ENCODE measurements at places on chromosomes 6 and 20.
A peak's percentile ranks its signal among the peaks of the same experiment; 100 is the strongest.

DNA sequence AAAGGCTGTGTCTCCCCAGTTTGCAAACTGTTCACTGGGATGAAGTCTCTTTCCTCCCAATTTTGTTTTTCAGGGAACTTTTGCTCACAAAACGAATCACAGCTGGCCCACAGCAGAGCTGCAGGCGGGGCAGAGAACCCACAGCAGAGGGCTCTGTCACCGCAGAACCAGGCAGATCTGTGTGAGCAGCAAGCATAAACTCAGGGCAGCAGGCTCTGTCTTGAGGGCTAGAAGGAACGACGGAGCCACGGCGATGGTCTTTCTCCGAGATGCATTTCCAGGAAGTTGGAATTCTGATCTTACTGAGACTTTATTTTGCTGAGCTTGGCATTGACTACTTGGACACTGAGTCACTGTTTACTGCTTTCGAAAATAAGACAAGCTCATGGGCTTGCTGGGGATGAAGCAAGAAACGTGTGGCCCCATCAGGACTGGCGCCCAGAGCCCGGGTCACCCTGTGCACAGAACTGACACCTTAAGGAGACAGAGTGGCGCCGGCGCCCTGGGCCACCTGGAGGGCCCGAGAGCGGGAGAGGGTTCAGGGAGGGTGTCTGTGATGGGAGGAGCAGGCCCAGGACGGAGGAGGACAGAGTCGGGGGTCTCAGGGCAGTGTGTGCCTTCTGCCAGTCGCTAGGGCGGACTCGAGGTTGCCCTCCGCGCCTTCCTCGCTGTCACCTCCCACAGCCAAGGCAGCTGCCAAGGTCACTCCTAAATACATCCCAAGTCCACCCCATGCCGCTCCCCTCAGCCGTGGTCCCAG lies 106.3 kb upstream of the NXT1 start:
- DNase-seq: peak; percentile 61

DNA sequence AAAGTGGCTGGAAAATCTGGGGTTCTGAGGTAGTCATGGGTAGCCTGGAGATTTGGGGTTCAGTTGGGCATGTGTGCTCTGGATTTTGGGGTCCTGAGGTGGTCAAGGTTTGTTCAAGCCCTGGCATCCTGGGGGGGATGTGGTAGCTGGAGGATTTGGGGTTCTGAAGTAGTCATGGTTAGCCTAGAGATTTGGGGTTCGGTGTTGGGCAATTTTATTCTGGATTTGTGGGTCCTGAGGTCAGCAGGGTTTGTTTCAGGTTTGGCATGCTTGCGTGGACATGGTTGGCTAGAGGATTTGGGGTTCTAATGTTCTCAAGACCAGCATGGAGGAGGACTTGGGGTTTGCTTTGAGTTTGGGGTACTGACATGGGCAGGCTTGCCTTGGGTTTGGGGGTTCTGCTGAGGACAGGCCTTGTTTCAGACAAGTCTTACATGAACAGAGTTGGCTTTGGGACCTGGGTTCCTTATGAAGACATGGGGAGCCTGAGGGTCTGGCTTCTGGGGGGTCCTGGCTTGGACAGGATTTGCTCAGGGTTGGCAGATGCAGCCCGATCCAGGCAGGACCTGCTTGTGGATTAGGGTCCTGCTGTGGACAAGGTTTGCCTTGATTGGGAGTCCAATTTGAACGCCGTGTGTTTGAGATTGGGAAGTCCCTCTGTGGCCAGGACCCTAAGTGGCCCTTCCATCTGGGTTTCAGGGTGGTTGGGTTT lies 906 bp downstream of the ANKRD60 start:
- DNase-seq: no peak

DNA sequence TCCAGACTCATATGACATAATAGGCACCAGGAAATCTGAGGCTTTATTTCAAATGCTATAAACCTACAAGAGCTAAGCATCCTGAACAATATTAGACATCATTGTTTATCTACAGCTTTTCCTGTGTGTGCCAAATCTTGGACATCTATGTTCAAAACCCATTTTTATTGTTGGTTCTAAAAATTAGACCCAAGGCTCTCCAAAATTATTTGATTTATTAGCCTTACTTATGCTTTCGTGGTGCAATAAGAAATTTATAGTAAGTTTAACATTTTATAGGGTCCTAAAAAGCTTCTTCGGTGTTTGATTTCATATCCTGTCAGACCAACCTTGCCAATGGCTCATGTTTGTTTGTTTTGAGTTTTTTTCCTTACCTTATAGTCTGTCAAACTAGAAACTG lies 1014.5 kb upstream of the MANEA start:
- no peak for DNase-seq

- DNase-seq: no peak
Observed at GRCh38 chr6:71900642-71901041, 14.3 kb downstream of the RIMS1 start.

DNA sequence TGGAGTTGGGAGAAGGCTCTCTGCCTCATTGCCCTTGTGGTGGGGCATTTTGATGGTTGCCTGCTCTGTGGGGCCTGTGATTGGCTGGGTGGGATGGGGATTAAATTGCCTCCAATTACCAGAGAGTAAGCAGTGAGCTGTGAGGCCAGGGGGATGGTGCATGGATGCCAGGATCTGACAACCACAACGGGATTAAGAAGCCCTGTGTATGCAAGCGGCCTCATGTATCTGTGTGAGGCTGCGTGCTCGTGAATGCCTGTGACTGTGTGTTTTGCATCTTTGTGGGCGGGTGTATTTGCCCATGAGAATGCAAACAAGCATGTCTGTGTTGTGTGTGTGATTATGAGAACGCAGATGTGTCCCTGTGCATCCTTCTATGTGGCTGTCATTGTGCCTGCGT lies 46.1 kb downstream of the CD40 start:
- DNase-seq: no peak

DNA sequence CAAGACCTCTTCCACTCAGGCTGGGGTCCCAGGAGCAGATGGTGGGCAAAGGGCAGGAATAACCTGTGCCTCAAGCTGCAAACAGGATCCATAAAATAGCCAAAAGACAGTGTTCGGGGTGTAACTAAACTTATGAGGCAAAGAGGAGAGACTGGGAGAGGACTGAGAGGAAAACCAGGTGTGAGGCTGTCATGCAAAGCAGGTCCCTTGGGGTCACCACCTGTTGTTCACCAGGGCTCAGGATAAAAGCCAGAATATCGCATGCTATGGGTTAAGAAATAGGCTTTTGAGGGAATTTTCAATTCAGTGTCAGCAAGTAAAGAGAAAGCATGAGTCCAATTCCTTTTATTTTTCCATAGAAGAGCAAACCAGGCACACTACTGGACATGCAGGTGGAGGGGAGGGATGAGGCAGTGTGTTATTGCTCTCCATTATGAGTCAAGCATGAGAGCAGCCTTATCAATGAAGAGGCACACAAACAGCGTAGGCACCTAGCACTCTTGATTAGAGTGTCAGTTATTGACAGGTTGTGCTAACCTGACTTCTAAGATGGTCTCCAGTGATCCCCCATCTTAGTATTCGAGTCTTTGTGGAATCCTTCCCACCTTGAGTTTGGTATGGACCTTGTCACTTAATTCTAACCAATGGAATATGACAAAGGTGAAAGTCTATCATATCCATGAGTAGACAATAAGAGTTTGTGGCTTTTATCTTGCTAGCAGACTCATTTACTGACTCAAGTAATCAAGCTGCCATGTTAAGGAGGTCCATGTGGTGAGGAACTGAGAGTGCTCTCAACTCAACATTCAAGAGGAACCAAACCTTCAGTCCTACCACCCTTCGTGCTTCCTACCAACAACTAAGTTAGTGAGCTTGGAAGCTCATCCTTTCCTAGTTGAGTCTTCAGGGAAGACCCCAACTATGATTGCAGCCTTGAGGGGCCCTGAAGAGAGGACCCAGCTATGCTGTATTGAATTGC lies 18.8 kb downstream of the HLA-E start:
- DNase-seq: no peak

DNA sequence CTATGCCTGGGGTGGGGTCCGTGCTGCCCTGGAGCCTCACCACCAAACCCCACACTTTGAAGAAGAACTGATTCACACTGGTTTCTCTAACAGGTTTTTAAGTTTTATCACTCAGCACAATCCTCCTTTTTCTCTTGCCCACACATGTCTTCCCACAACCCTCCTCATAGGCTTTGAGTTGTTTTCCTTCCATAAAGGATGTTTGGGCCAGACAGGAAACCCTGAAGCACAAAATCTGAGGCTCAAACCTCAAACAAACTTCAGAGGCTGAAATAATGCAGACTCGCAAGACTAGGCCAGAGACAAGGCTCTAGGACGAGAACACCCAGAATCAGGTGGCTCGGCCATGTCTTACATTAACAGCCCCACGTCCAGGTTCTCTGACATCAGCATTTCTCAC lies 35.3 kb downstream of the EZR start:
- DNase-seq: no peak

DNA sequence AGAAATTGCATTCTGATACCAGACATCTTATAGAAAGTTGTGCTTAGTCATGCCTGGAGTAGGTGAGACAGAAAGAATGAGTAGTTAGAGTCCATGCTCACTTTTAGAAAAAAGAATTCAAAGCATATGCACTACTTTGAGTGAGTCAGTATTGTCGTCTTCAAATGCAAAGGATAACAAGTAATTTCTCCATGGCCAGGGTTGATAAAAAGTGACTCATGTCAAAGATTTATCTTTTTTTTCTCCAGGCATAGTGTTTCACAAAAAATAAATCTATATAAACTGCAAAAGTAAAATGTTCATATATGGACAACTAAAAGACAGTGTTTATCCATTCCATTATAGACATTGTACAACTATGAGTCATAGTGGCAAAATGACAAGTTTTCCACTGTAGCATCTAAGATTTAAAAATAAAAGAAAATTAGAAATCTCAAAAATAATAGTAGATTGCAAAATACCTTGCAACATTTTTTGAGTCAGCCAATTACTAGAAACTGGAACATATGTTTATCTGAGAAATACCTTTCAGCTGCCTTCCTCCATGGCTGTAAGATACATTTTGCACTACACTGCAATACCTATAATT lies 329.6 kb downstream of the GRIK2 start:
- DNase-seq: peak; percentile 92

- no peak for DNase-seq
Observed at GRCh38 chr20:10777710-10778109, 103.9 kb upstream of the JAG1 start.

DNA sequence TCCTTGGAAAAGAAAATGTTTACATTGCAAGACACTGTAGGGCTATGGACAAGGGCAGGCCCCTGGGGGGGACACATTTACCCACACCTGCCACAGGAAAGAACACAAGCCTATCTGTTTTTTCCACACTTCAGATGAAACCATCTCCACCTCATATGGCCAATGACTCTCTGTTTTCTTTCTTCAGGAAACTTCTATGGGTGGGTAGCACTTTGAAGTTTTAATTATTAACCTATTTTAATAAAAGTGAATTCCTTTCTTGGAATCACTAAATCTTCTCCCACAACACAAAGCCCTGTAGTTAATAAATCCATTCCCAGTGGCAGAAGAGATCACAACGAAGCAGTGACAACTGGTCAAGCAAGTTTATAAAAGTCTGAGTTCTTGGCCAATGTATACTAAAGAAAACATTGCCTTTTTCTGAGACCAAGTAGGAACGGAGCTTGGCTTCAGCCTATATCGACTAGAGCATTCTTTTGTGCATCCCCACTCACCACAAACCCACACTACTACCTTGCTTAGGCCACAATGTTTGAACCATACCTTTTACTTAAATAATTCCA lies 125.1 kb upstream of the CARMIL1 start:
- DNase-seq: no peak

GRCh38 chr20:20621195-20621594 lies 91.2 kb downstream of the RALGAPA2 start:
- no peak for DNase-seq

- DNase-seq: no peak
Observed at GRCh38 chr6:81214414-81215091, 537.9 kb downstream of the TENT5A start.

GRCh38 chr6:106290032-106290431 lies 35.5 kb downstream of the ATG5 start:
- no peak for DNase-seq

- no peak for DNase-seq
Observed at GRCh38 chr6:72987301-72987700, 238.0 kb downstream of the KHDC1L start.

DNA sequence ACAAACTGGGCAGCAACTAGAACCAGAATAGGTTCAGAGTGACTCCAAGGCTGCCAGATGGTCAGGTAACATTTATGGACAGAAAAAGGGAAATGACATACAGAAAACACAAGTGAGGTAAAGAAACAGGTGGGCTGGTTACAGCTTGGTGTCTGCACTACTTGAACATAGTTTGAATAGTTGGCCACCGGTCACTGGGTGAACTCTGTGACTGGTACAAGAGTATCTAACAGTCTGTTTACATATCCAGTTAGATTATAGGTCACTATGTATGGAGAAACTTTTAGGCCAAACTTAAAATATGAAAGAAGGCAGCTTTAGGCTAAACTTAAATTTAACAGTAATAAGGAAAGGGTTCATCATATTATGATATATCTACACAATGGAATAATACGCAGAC lies 32.9 kb downstream of the LCA5 start:
- DNase-seq: no peak

- DNase-seq: no peak
Observed at GRCh38 chr20:49288784-49289696, 11.2 kb upstream of the ZNFX1 start.

GRCh38 chr20:1448081-1448620 lies 18.5 kb downstream of the NSFL1C start:
- DNase-seq: no peak

GRCh38 chr6:121660277-121660676 lies 224.8 kb downstream of the GJA1 start:
- DNase-seq: no peak

DNA sequence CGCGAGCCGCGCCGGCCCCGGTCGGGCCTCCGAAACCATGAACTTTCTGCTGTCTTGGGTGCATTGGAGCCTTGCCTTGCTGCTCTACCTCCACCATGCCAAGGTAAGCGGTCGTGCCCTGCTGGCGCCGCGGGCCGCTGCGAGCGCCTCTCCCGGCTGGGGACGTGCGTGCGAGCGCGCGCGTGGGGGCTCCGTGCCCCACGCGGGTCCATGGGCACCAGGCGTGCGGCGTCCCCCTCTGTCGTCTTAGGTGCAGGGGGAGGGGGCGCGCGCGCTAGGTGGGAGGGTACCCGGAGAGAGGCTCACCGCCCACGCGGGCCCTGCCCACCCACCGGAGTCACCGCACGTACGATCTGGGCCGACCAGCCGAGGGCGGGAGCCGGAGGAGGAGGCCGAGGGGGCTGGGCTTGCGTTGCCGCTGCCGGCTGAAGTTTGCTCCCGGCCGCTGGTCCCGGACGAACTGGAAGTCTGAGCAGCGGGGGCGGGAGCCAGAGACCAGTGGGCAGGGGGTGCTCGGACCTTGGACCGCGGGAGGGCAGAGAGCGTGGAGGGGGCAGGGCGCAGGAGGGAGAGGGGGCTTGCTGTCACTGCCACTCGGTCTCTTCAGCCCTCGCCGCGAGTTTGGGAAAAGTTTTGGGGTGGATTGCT lies 1.3 kb downstream of the VEGFA start:
- DNase-seq: peak; percentile 45

DNA sequence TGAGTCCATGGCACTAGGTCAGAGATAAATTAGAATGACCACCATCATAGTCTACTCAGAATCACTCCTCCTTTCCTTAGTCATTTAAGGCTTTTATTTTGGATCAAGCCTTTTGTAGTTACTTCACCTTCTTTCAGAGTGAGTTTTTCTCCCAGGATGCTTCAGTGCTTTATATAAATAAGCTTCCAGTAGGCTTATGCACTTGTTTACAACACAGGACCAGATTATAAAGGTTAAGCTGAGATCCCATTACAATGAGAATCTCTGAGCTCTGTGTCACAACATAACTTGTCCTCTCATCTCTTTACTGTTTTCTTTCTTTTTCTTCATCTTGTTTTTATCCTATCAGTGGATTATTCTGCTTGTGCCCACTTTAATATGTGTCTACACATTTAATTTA lies 47.9 kb downstream of the CEP57L1 start:
- DNase-seq: no peak

GRCh38 chr6:139257291-139257690 lies 34.5 kb downstream of the TXLNB start:
- no peak for DNase-seq
